Stimulated activated CD8-positive, alpha-beta memory T cell treated with anti-CD3 and anti-CD28 coated beads, Interleukin-15, amount 100 ng/mL, for 48 hours (primary cell): ENCODE measurements at places on chromosomes 7 and 10.

DNA sequence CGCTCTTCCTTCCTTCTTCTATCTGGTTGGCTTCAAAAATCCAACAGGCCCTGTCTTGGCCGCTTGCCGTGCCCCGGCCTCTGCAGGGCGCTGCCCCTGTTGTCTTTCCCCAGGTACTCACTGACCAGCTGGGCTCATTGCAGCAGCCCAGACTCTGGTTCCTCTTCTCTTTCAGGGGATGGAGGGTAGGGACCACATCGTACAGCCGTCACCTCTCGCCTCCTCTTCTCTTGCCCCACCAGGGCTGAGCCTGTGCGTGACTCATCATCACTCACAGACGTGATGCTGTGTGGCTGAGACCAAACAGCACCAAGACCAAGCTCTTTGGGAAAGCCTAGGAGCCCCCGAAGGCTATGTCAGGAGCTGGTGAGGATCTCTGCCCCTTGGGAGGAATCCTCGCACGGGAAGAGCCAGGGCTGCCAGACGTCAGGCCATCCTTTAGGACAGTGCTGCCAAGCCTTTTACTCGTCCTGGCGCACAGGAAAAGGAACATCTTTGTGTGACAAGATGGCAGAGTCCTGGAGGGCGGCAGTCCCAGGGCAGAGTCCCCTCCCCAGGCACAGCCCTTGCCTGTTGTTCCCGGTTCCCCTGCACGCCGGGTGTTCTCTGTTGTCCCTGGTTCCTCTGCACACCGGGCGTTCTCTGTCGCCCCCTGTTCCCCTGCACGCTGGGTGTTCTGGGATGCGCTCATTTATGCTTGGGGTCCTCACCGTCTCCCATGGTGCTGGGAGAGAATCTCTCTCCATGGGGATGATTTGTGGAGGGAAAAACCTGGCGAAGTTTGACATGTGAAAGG is 188.5 kb upstream of the SHH start:
- no peak for DNase-seq

DNA sequence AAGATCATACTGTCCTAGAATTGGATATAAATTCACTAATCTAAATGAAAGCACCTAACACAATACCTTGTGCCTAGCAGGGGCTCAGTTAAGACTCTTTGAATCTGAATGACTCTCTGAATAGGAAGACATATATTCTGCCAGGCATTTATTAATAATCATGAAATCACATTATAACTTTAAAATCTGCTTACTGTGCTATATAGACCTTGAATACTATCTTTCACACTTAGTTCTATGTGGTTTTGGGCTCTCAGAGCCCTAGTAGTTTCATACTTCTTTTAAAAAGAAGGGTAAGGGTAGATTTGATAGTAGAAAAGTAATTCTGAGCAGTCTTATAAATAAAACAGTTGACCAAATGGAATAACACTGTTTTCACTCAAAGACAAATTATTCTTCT is 10.2 kb downstream of the UBN2 start:
- no peak for DNase-seq

DNA sequence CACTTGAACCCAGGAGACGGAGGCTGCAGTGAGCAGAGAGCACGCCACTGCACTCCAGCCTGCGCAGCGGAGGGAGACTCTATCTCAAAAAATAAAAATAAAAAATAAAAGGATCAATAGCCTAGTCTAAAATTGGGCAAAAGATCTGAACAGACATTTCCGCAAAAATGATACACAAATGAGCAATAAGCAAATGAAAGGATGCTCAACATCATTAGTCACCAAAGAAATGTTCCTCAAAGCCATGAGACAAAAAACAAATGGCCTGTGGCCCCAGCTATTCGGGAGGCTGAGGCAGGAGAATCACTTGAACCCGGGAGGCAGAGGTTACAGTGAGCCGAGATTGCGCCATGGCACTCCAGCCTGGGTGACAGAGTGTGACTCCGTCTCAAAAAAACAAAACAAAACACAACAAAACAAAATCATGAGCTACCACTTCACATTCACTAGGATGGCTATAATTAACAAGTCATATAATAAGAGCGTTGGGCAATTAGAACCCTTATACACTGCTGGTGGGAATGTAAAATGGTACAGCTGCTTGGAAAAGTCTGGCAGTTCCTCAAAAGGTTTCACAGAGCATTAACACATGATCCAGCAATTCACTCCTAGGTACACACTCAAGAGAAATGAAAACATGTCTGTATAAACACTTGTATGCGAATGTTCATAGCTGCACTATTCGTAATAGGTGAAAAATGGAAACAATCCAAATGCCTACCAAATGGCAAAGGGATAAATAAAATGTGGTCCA is 3.1 kb downstream of the DAGLB start:
- no peak for DNase-seq

- DNase-seq: no peak
These were observed 6.1 kb upstream of the UBE2H start for GRCh38 chr7:129958643-129959470.

DNA sequence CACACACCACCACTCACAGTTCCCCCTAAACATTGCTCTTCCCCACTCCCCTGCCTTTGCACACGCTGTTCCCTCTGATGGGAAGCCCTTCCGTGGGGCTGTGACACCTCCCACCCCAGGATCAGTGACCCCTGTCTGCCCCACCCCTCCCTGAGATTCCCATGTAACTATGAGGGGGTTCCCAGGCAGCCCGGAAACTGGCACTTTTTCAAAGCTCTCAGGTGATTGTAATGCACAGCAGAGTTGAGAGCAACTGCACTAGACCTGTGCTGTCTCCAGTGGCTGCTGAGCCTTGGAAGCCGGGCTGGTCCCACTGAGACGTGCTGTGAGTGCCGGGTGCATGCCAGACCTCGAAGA is 29.8 kb downstream of the GPRIN2 start:
- no peak for DNase-seq

DNA sequence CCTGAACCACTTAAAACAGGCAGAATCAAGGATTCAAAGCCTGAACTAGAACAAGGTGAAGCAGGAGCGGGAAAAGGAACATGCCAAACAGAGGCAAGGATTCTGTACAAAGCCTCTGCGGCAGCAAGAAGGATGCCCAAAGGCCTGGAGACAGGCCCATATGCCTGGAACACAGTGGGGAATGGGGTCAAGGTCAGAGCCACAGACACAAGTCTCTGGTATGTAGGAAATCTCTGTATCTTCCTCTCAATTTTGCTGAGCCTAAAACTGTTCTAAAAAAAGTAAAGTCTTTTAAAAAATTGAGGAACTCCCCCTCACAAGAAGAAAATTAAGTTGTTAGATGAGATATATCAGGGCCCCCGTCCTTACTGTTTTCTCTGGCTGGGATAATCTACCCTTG is 175.9 kb upstream of the GHITM start:
- DNase-seq: no peak

GRCh38 chr10:11437391-11438142 is 173.9 kb downstream of the USP6NL start:
- DNase-seq: no peak

DNA sequence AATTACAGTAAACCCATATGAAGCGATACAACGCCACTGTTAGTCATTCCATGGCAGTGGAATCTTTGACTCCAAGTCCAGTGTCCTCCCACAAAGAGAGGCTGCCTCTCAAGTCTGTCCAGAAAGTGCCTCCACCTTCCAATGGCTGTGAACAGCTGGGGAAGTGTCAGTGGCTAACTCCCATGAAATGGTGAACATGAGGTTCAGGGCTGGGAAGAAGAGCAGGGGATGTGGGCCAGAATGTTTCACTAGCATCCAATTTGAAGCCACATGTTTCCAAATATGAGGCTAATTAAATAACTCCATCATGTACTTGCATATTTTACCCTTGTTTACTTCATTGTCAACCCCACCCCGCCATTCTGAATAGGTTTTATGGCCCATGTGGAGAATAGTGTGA is 53.1 kb upstream of the CHST15 start:
- no peak for DNase-seq

- DNase-seq: no peak
These were observed 75.8 kb downstream of the MPLKIP start for GRCh38 chr7:40058636-40059035.

DNA sequence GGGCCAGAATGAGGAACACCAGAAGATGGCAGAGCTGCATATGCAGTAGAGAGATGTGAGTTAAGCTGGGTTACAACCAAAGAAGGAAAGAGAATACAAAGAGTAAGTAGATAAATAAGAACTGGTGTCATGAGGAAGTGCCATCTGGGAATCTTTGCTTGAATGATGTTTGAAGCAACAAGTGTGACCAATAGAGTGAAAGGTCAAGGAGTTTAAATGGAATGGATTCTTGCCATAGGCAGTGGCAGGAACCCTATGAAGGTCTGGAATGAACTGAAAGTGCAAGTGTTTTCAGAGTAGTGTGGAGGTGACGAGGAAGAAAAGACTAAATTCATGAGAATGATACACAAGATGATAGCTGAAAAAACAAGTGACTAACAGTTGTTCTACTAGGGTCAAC is 21.6 kb downstream of the MEST start:
- no peak for DNase-seq

DNA sequence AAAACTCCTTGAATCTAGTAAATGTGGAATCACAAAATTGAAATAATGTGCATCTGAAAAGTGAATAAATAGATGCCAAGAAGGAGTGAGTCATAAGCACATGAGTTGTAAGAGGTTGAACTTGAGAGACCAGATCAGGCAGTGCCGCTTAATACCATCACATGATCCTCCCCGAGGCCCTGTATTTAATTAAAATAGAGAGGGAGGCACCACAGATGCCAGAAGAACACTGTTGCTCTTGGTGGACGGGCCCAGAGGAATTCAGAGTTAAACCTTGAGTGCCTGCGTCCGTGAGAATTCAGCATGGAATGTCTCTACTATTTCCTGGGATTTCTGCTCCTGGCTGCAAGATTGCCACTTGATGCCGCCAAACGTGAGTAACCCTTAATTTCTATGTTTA is at the start of gene GPNMB:
TSS of gene GPNMB (plus strand) at position 221 of the 400 bp plus-strand sequence. CDS start at position 304, 83 bp downstream.
- DNase-seq: no peak

- no peak for DNase-seq
These were observed 322.8 kb downstream of the MAGI2 start for GRCh38 chr7:79130715-79131114.

DNA sequence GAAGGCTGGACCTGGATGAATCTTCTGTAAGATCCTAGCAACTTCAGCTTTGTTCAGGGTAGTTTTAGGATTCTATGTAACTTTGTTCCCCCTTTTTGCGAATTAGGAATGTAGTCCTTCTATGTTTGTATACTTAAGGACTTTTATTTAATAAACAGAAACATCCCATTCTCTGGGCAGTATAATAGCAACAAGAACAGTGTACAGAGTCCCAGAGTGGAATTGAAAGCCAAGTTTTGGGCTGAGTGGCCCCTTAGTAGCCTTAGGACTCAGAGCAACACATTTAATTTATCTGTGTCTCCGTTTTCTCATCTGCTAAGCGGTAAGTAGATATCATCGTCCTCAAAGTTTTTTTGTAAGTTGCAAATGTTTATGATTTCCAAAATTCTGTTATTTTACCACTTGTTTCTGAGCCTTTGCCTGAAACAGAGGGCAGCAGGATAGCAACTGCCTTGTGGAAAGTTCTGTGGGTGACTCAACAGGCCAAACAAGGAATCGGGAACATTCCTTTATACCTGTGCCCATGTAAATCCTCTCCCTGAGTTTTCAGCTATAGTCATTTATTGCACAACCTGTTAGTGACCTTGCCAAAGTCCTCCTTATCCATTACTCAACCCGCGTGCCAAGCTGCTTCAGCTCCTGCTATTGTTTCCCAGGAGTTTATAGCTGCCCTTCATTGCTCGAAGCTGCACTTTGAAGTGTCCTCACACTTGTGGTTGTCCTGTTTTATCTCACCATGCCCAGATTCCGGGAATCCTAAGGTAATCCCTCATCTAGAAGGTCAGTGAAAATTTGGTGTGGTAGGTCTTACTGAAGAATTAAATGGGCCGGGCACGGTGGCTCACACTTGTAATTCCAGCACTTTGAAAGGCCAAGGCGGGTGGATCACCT is 199.1 kb upstream of the AHR start:
- DNase-seq: no peak

GRCh38 chr7:80859272-80859970 is 59.4 kb downstream of the SEMA3C start:
- DNase-seq: no peak

GRCh38 chr7:82530361-82530760 is 86.8 kb upstream of the CACNA2D1 start:
- no peak for DNase-seq

- DNase-seq: no peak
These were observed 237.4 kb downstream of the ELMO1 start for GRCh38 chr7:37211097-37211880.

DNA sequence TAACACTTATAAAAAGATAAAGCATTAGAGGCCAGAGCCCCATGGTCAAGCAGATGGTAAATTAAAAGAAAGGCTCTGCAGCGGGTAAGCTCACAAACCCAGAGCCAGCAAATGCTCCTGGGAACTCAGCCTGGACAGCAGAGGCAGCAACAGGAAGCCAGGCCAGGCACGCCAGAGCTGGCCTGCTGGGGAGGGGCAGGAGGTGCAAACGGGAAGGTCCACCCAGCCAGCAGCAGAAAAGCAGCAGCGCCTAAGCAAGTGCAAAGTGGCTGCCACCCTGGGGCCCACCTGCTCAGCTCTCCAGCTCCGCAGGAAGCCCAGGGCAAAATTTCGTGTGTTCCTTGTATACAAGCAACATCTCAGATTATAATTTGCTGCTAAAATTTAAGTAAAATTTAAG is 82.7 kb upstream of the GPR22 start:
- DNase-seq: no peak

- no peak for DNase-seq
These were observed 473.7 kb upstream of the PODXL start for GRCh38 chr7:132030086-132030568.

DNA sequence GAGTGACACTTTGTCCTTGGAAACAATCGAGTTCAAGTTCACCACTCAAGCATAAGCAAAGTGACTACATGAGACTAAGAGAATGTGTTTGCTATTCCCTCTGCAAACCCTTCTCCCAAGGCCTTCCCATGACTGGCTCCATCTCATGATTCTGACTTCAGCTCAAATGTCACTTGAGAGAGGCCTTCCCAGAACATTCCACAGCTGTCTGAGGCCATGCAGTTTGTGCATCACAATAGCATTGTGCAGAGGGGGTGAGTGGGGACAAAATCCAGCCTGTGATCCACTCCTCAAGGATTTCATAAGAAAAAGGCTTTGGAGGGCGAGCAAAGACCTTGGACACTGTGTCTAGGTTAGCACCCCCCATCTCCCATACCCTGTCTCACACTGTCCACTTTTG is 6.9 kb upstream of the LRMDA start:
- no peak for DNase-seq

- peak; percentile 29 for DNase-seq
These were observed 327.6 kb downstream of the TNS3 start for GRCh38 chr7:47254081-47254977.

- no peak for DNase-seq
These were observed 437.3 kb downstream of the PARD3 start for GRCh38 chr10:34377833-34378232.

DNA sequence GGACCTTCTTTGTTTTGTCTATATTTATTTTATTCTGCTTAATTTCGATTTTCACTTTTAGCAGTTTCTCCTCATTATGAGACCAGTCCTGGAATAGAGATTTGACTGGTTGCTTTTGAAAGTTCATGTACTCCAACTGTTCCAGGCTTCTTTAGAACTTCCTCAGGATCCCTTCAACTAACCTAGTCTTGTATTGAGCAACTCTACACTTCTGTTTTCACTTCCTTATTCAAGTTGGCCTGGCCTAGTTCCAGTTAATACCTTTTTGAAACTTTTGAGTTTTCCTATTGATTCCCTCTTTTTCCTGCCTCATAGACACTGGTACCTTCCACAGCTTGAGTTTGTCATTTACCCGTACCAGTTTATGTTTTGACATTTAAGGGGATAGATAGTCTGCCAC is 421.7 kb downstream of the ATRNL1 start:
- no peak for DNase-seq
